ENCODE measurements at places on chromosomes 6 and 20. TPM values are rescaled to one million over a fixed set of nuclear protein-coding genes. Genes with fewer than 3 reads are reported as not detected.

FOXC1 gene
- total RNA-seq = 1.6 TPM

KCNK5 gene
- 1.6 TPM for total RNA-seq

PHACTR1 gene
- 5.7 TPM for total RNA-seq

PIGU gene
- total RNA-seq = 11.0 TPM

F13A1 gene
- 160 TPM for total RNA-seq

ZNF391 gene
- total RNA-seq = 2.1 TPM

CDSN gene
- not detected for total RNA-seq

IMPG1 gene
- total RNA-seq = 0.52 TPM

PGC gene
- 0.52 TPM for total RNA-seq

TRIM31 gene
- not detected for total RNA-seq

MATN4 gene
- 0.52 TPM for total RNA-seq

ZNF512B gene
- total RNA-seq = 8.9 TPM

NEU1 gene
- 23.0 TPM for total RNA-seq

EYS gene
- 2.1 TPM for total RNA-seq

BMP5 gene
- total RNA-seq = 11.5 TPM

PI16 gene
- total RNA-seq = 19.8 TPM

SOBP gene
- 20.4 TPM for total RNA-seq

ANKS1A gene
- total RNA-seq = 11.5 TPM

APOM gene
- total RNA-seq = 1.0 TPM

SMPD2 gene
- total RNA-seq = 8.4 TPM

GJA10 gene
- not detected for total RNA-seq

PAX1 gene
- under 0.01 TPM for total RNA-seq

ADGRF1 gene
- not detected for total RNA-seq

AIF1 gene
- 19.8 TPM for total RNA-seq

RAD21L1 gene
- not detected for total RNA-seq

LRRN4 gene
- under 0.01 TPM for total RNA-seq

MARCKS gene
- 146 TPM for total RNA-seq

WFDC2 gene
- total RNA-seq = not detected

ESF1 gene
- 5.7 TPM for total RNA-seq

Measured in skeletal muscle tissue (tissue), 5 donors.